ENCODE measurements at places on chromosomes 4 and X.

GRCh38 chr4:96833831-96834230 is 993.9 kb downstream of the PDHA2 start:
- no peak for DNase-seq

DNA sequence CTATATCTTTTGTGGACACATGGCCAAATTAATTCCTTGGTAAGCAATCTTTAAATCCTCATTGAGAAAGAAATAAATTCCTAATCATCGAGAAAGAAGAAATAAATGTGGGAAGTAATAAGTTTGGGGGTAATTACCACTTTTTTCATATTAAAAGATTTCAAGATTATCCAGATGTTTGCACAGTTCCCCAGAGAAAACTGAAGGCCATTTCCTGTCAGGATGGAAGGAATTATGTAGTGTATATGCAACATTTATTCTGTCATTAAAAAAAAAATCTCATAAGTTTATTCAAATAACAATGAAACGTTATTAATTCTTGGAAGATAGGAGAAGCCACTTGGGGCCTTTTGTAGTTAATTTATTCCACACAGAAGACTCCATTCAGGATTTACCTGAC is 385.6 kb upstream of the NR3C2 start:
- no peak for DNase-seq

DNA sequence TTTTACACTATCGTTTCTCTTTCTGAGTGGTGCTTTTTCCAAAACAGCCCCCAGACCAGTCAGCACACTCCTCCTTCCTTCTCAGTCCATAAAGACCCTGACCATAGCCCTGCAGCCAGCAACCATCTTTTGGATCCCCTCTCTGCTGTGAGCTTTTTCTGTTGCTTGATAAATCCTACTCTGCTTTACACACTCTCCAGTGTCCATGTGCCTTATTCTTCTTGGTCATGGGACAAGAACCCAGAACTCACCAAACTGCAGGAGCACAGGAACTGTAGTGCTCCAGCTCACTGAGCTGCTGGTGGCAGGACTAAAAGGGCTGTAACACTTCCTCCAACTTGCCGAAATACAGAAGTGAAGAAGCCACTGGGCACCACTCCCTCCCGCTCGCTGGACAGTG is 32.5 kb downstream of the COX18 start:
- no peak for DNase-seq

DNA sequence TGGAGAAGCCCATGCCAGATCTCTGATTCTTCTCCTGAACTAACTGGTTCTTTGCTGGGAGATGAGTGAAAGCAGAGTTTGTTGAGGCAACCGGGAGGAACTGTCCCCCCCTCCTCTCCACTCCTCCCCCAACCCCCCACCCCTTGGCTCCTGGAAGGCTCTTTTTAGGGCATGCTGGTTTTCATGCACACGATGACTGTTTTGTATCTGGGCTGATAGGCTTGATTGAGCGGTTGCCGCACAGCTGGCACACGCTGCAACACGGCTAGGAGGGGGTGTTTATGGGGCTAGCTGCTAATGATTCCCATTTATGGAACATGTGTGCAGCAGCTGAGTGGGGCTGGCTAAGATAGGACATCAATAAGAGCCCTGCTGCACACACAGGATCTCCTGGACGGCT is 137.2 kb downstream of the SMIM20 start:
- no peak for DNase-seq

DNA sequence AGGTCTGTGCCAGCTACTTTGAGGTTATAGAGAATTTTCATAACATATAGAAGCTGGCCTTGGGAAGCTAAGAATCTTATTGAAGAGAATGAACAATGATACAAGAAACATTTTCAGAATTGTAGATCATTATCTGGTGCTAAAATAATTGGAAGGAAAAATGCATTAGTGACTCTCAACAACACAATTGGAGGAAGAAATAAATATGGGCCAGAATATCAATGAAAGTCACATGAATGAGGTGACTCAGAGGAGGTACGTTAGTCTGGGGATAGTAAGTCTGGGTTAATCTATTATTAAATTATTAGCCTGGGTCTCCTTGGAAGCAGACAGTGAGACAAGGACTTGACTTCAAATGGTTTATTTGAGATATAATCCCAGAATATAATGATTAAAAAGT is 529.3 kb upstream of the SLIT2 start:
- DNase-seq: no peak

DNA sequence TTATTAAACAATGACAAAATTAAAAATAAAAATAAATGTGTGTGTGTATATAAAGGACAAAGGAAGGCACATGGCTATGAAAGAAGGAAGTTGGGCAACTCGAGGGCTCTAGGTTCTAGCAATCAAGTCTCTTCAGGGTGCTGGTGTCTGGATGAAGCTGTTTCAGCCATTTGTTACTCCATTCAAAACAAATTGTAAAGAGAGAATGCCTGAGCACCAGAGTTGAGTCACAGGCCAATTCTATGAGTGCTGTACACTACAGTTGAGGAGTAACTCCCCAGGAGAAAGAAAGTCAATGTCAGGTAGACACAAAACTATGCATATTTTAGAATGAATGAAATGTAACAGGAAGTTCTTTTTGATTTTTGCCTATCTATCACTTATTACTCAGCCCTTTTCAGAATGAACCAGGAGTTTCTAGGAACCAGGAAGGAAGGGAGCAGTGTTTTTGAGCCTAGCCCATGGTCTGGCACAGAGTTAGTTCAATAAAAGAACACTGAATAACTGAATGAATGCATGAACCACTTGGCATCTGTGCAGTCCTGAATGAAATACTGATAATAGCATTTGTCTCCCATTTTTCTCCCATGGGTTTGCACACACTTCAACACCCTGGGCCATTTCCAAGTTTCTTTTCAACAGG is 151.7 kb upstream of the CPEB2 start:
- no peak for DNase-seq

DNA sequence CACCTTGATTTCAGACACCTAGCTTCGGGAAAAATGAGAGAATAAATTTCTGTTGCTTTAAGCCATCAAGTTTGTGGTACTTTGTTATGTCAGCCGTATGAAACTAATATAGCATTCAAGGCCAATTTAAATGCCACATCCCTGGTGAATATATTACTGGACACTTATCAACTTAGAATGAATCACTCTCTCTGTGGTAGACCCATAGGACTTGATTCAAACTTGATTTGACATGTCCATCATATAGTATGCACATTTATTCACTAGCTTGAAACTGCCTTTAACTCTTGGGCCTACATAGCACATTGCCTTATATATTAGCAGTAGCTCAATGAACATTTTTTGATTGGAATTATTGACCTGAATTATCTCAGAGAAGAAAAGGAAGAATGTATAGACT is 172.3 kb downstream of the ADGRA3 start:
- no peak for DNase-seq

GRCh38 chrX:151801980-151802379 is 67.4 kb downstream of the CNGA2 start:
- no peak for DNase-seq

GRCh38 chr4:151887816-151888180 is 127.0 kb upstream of the GATB start:
- no peak for DNase-seq

GRCh38 chr4:168540503-168541265 is 43.8 kb downstream of the PALLD start:
- DNase-seq: no peak

- no peak for DNase-seq
These were observed 22.4 kb downstream of the FAT1 start for GRCh38 chr4:186701273-186701672.

DNA sequence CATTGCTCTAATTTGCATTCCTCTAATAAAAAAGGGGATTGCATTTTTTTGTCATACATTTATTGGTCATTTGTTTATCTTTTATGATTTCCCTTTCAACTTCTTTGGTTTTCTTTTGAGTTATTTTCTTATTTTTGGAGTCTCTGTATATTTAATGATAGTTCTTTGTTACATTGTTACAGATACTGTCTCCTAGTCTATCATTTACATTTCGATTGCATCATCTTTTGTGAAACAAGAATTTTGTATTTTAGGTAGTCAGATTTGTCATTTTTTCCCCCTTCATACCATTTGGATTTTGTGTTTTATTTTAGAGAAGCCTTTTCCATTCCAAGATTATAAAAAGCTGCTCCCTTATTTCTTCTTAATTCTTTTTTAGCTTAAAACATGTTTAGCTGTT is 37.1 kb downstream of the SNX25 start:
- no peak for DNase-seq

DNA sequence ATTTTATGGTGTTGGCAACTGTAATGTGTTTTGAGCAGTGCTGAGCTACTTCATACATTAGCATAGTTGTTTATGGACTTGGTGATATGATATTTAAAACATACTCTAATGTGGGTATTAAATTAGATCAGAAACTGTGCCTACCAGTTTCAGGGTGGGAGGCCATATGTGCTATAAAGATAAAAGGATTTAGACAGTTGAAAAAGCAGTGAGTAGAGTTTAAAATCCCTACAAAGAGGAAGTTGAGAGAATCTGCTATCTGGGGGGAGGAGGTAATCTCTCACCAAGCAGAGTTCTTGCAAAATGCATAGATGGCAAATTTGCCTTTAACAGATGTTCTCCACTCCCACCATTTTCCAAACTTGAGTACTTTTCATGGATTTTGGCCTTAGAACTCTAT is 154.5 kb downstream of the SPOCK3 start:
- DNase-seq: no peak

- DNase-seq: no peak
These were observed 217.5 kb downstream of the BANK1 start for GRCh38 chr4:102007959-102008425.

- no peak for DNase-seq
These were observed 127.0 kb upstream of the FUNDC1 start for GRCh38 chrX:44669626-44670025.

DNA sequence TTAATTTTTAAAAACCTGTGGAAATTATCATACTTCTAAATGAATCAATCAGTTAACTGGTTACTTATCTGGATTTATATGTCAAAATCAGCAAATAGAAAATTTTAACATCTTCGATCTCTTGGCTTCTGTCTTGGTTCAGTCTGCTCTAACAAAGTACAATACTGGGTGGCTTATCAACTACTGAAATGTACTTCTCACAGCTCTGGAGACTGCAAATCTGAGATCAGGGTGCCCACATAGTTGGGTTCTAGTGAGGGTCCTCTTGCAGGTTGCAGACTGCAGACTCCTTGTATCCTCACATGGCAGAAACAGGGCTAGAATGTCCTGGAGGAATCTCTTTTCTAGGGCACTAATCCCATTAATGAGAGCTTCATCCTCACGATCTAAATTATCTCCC is 1851.6 kb upstream of the TENM3 start:
- no peak for DNase-seq

- DNase-seq: no peak
These were observed 946.6 kb downstream of the STIM2 start for GRCh38 chr4:27807207-27807606.

DNA sequence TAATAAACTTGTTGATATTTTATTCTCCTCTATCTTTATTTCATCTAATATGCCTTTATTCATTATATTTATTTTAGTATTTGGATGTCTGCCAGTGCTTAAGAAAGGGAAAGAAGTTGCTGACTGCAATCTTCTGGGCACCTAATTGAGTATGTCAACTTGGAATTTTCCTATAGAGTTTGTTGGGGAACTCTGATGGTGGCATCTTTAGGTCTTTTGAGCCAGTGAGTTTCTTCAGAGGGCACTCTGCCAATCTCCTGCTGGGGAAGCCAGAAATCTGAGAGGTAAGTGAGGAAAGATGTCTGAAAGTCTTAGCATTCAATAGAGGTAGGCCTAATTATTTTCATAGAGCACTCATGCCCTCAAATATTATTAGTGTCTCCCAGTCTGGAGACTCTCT is 475.0 kb downstream of the GABRG1 start:
- no peak for DNase-seq

DNA sequence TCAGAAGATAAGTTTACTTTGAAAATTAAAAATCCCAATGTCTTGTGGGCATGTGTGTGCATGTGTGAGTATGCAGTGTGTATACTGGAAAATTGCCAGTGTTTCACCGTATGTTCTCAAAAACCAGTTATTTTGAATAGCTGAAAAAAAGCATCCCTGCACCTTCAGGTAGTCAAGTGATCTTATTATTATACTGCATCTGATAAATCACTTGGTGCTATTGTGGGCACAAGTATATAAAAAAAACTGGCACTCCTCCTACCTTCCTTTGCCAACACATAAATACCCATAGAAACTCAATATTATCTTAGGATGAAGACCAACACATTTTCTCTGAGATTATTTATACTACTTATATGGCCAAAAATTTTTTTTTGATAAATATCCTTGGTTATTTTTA is 91.5 kb upstream of the MAP9 start:
- no peak for DNase-seq

DNA sequence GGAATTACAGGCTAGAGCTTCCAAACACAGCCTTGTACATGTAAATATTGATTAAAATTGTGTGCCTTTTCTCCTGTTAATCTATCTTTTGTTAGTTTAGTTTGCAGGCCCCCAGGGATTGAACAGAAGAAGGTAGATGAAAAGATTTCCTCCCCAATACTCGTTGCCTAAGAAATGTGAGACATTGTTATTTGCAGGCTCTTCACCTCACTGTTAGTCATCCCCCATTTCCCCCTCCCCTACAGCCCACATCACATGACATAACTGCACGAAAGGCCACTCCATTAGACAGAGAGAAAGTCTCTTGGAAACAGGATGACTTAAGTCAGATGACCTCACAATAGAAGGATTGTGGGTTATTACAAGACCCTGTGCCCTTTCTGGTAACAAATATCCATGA is 13.3 kb upstream of the MID1 start:
- DNase-seq: no peak

DNA sequence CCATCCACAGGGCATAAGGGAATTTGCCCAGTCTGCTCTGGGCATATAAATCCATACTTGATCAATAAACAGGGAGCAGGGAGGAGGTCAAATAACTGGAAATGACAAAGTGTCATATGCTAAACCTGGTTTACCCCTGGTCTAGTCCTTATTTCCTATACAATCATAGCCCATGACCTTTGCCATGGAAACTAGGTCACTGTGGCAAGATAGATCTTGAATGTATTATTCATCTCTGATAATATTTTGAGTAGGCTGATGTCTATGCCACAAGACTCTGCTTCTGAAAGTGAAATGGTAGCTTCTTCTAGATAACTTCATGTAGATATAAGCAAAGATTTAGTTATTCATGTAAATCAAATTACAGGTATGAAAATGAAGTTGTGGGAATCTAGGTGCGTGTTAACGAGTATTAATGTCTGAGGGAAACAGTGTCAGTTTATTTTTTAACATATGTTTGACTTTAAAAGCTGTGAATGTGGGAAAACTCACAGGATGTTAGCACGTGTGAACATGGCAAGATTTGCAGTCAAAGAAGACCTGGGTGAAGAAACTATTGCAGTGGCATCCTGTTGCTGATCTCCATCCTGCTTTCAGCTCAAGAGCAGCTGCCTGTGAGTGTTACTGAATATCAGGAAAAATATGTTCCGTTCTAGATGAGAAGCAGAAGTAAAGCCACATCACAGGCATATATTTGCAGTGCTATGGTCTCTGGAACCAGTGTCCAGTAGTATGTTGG is 81.8 kb upstream of the NDP start:
- no peak for DNase-seq

DNA sequence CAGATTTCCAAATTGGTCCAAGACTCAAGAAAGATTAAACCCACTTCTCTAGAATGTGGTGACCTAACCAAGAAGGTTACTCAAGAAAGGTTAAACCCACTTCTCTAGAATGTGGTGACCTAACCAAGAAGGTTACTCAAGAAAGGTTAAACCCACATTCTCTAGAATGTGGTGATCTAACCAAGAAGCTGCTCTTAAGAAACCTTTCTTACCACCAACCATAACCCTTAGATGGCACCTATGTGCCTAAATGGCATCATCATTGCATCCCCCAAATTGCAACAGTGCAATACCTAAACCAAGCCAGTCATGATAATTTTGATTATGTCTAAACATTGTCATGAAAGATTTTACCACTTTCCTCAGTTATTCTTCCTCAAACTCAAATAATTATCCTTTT is 49.2 kb downstream of the IDS start:
- DNase-seq: no peak
